NCI-H1105 (cell line): ENCODE measurements at places on chromosomes 2 and 18.

- DNase-seq: no peak
Observed at GRCh38 chr2:160928854-160929301, 231.3 kb upstream of the TANK start.

DNA sequence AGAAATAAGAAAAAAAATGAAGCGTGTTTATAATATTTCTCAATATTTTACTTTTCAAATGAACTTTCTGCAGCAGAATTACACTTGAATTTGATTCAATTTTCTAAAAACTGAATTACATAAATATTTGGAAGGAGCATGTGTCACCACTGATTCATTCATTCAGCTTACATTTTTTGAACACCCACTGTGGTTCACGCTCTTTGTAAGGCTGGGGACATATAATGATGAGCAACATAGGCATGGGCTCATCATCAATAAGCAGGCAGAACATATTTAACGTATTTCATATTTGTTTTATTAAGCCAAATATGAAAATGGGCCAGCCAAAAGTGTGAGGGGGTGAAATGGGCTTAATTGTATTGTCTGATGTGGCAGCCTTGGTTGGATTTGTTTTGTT is 209.1 kb downstream of the CTNNA2 start:
- no peak for DNase-seq

DNA sequence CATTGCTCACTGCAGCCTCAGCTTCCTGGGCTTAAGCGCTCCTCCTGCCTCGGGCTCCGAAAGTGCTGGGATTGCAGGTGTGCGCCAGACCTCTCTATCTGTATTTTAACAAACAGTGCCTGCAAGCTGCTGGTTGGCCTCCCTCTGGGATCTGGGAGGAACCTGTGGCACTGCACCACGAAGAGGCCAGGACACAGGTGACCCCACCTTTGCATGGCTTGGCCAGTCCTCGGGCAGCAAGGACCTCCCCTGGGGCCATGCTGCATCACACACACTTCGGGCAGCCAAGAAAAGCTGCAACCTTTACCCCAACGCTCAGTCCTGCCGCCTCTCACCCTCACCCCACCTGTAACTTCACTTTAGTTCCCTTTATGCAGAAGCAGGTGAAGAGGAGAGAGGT is 70.0 kb downstream of the PXDN start:
- no peak for DNase-seq

DNA sequence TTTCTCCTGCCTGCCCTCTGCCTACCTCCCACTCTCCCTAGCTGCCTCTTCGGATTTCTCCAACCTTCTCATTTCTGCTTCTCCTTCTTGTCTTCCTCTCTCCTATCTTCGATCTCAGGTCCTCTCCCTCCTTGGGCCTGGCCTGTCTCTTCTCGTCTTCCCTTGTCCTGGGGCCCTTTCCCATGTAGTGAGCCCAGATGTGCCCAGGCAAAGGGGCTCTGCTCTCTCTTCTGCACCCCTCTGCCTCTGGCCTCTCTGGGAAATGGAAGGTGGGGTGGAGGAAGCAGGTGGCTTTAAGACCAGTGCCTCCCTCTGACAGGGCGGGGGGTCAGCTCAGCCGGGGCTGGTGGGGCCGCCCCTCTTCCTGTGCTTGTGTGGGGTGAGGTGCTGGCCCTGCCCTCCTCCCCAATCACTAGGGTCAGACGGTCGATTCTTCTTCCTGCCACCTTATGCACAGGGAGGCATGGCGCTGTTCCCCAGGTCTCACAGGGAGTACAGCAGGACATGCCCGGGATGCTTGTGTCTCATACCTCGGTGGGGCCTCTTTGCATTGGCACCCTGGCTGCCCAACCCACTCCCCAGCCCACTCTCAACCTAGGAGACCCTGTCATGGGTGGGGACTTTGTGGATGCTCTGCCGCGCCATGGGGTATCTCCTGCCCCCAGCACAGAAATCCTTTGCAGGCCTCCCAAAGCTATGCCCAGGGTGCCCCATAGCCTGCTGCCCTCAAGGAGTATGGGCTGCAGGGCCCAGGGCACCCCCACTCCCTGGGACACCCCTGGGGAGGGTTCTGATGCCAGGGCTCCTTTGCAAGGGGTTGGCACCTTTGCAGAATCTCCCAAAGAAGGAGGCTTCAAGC is 213.8 kb upstream of the HAAO start:
- no peak for DNase-seq

GRCh38 chr2:178296394-178297090 is 102.2 kb downstream of the OSBPL6 start:
- no peak for DNase-seq

- no peak for DNase-seq
Observed at GRCh38 chr2:217477583-217477982, 525.2 kb downstream of the TNS1 start.

- DNase-seq: no peak
Observed at GRCh38 chr2:236472720-236473495, 96.7 kb upstream of the ACKR3 start.

GRCh38 chr2:98528349-98528748 is 80.0 kb downstream of the COA5 start:
- no peak for DNase-seq

- no peak for DNase-seq
Observed at GRCh38 chr2:99707592-99707991, 217.8 kb upstream of the REV1 start.

DNA sequence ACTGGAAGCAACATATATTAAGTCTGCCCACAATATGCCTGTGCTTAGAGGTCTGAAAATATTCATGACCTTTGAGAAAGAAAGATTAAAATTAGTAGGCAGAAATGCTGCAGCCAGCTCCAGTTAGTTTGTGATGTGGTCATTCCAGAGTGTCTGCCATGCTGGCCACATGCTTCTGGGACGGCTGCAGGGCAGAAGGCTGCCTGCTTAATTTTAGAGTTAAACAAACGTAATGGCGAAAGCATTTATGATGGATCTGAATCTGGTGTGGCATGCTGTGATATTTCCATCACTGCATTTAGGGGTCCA is 95.4 kb downstream of the FHOD3 start:
- DNase-seq: no peak

DNA sequence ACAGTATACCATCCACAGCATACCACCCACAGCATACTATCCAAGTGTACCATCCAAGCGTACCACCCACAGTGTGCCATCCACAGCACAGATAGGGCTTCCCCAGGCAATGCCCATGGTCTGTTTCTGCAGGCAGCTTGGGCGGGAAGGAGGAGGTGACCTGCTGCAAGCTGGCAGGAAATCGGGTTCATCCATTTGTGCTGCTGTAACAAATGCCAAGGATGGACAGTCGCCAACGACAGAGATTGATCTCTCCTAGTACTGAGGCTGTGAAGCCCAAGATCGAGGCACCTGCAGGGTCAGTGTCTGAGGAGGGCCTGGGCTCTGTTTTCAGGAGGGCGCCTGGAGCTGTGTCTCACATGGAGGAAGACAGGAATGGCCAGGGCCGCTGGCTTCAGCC is 93.6 kb upstream of the SNTG2 start:
- no peak for DNase-seq

DNA sequence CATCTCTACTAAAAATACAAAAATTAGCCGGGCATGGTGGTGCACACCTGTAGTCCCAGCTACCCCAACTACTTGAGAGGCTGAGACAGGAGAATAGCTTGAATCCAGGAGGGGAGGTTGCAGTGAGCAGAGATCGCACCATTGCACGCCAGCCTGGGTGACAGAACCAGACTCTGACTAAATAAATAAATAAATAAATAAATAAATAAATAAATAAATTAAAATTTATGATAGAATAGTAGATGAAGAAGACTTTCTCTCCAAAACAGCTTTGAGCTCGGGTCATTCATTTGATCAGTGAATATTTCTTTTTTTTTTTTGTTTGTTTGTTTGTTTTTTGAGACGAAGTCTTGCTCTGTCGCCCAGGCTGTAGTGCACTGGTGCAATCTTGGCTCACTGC is 17.6 kb upstream of the MTA3 start:
- DNase-seq: no peak

GRCh38 chr2:183866666-183867065 is 731.7 kb upstream of the ZNF804A start:
- no peak for DNase-seq

DNA sequence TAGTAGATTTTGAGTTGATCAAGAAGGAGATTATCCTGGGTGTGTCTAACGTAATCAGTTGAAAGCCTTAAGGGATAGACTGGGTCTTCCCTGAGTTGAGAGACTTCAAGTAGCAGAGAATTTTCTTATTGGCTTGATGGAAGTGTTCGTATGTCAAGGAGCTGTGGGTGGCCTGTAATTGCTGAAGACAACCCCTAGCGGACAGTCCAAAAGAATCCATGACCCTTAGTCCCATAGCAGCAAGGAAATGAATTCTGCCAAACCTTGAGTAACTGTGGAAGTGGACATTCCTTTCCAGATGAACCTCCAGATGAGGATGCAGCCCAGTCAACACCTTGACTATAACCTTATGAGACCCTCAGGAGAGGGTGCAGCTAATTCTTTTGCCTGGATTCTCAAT is 786.3 kb downstream of the SOCS6 start:
- no peak for DNase-seq

DNA sequence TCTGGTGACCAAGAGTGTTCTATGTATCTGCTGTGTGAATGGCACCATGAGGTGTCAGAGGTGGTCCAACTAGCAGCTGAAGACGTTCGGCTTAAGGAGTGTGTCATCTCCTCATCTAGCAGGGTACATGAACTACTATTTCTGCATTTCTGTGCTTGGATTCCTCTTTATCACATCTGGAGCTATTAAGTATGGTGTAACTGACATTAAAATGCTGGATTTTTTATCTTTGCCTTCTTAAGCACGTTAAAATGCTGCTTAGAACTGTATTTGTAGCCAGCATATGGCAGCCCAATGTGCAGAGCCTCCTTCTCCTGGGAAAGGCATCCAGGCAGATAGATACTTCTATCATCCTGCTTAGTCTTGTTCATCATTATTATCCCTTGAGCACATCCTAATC is 409.3 kb upstream of the MMADHC start:
- no peak for DNase-seq

GRCh38 chr2:231573698-231574421 is 18.8 kb upstream of the TEX44 start:
- no peak for DNase-seq

GRCh38 chr2:31253356-31254131 is 19.6 kb downstream of the EHD3 start:
- DNase-seq: no peak

- DNase-seq: no peak
Observed at GRCh38 chr2:50398766-50399056, 633.2 kb downstream of the NRXN1 start.

DNA sequence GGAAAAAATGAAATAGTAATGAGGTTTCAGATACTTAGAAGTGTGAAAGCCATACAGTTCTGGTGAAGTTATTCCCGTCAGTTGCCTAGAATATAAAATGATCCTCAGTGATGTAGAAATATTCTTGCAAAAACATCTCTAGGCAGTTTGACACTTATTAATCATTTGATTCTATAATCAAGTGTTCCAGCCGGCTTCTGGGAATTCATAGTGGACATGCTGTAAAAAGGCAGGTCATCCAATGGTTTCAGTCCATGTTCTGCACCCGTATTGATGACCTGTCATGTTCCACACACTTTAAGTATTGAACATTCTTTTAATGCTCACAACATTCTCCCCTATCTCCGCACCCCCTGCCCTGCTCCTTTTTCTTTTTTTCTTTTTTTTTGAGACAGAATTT is 19.8 kb downstream of the ARPC2 start:
- DNase-seq: no peak

GRCh38 chr2:242051463-242051862 is 181.9 kb downstream of the RTP5 start:
- no peak for DNase-seq

- DNase-seq: no peak
Observed at GRCh38 chr2:202771741-202772460, 99.7 kb downstream of the ICA1L start.

GRCh38 chr2:165952741-165953211 is 800 bp downstream of the TTC21B start:
- DNase-seq: no peak

DNA sequence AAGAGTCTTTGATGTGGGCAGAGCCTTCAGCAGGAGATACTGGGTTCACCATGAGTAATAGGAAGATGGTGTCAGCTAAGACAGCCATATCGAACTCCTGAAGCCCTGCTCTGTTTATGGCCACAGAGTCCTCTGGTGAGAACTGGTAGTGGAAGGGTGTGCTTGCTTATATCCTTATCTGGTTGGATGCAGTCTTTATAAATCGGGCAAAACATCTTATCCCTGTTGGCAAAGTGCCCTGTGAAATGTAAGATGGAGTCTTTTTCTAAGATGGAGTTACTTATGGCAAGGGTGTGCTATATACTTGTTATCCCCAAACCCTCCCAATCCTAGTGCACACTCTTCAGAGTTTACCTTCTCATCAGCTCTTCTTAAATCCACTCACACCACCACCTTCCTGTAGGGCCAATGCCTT is 190.8 kb upstream of the PARD3B start:
- no peak for DNase-seq

GRCh38 chr2:39435741-39436591 is 1.1 kb downstream of the MAP4K3 start:
- DNase-seq: no peak

DNA sequence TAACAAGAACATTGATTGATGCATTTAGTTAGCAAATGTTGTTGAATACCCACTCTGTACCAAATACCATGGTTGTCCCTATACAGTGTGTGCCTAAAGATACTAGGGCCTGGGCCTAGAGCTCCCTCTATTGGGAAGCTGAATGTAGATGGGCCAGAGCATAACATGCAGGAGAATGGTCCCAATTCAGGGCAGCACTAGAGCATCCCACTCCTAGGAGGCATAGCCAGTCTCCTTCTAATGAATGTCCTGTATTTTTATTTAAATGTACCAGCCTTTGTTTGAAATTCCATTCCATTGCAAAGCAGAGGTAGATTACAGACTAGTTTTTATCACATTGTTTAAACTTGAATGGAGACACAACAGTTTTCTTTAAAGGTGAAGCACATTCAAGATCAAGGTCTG is 90.6 kb downstream of the FEZ2 start:
- DNase-seq: peak; percentile 4

DNA sequence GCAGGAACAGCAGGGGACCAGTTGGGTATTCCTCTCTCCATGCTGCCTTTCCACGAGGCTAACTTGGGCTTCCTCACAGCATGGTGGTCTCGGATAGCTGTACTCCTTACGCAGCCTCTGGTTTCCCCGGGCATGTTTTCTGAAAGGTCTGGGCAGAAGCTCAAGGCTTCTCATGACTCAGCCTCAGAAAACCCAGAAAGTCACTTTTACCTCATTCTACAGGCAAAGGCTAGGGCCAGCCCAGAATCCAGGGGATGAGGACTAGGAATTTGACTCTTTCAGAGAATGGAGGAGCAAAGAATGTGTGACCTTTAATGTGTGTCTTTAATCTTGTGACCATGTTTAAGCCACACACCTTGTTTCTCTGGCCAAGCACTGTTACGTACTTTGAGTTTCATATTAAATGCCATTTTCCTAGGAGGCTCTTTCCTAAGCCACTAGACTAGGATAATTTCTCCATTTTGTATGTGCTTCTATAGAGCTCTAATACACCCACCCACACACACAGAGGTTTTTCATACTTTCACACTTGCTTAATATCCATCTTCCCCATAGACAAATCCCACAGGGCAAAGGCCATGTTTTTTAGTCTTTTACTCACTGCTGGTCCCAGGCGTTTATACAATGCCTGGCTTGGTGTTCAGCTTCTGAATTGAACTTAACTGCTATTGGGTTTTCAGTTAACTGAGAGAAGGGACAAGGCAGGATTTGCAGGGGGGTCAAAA is 77.3 kb downstream of the LONRF2 start:
- no peak for DNase-seq

- no peak for DNase-seq
Observed at GRCh38 chr2:216392018-216392562, 19.8 kb upstream of the MARCHF4 start.

GRCh38 chr2:119004602-119005001 is 62.6 kb downstream of the MARCO start:
- no peak for DNase-seq
